ENCODE measurements at places on chromosomes 7 and 10.

DNA sequence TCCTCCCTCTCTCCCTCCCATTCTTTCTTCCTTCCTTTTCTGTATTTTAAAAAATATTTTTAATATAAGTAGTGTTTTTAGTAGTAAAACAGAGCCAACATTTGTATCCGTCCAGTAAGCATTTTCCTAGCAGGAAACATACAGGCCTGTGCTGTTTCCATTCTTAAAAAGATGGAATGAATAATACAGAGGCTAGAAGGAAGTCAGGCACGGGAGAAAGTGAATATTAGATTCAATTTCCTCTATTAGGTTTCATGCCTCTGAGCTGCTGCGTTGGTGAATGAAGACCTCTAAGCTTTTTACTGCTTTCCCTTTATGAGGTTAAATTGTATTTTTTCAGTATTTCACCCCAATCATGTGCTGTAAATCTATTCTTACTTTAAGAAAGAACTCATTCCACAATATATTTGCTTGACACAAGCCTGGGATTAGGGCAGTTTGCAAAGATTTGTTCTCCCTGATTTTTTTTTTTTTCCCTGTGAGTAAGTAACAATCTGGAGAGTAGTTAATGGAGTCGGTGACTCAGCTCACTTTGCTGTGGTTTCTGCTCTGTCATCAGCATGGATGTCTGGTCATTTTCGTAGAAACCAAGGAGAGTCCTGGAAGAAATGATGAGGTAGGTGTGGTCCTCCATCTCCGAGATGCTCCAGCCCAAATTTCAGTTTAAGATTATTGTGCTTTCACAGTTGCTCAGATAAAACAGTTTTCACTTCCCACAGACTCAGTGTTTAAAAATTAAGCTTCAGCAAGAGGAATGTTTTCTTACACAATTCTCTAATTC lies 76.1 kb upstream of the PITRM1 start:
- no peak for DNase-seq

DNA sequence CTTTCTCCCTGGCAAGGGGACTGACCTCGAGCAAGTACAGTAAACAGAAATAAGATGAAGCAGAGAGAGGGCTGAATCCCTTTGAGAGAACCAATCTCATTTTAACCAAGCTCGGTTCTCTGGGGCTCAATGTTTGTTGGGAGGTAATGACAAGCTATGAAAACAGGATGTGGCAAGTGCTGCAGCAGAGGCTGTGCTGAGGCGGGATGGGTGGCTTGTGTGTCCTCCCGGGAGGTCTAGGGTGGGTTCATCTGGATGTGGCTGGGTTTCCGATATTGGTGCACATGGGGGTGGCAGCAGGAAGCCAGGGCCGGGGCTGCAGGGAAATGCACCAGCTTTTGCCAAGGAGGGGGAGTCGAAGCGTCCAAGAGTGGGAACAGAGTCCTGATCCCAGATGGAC lies 84.5 kb downstream of the AOAH start:
- DNase-seq, result peak; percentile 68

DNA sequence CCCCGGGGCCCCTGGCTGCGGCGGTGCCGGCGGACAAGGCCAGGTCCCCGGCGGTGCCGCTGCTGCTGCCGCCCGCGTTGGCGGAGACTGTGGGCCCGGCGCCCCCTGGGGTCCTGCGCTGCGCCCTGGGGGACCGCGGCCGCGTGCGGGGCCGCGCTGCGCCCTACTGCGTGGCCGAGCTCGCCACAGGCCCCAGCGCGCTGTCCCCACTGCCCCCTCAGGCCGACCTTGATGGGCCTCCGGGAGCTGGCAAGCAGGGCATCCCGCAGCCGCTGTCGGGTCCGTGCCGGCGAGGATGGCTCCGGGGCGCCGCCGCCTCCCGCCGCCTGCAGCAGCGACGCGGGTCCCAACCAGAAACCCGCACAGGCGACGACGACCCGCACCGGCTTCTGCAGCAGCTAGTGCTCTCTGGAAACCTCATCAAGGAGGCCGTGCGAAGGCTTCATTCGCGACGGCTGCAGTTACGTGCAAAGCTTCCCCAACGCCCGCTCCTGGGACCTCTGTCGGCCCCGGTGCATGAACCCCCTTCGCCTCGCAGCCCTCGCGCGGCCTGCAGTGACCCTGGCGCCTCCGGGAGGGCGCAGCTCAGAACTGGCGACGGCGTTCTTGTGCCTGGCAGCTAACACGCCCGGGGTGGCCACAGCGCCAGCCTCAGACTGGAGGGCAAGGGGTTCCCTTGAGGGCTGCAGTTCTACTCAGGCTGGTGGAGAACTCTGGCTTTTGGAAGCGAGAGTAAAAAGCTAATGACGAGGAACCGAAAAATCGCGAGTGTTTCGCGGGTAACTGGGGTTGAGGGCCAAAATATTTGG lies 804 bp downstream of the FRAT1 start:
- peak; percentile 64 for DNase-seq

- DNase-seq, result no peak
These were observed 118.6 kb upstream of the CARD11 start for GRCh38 chr7:3162289-3162688.

DNA sequence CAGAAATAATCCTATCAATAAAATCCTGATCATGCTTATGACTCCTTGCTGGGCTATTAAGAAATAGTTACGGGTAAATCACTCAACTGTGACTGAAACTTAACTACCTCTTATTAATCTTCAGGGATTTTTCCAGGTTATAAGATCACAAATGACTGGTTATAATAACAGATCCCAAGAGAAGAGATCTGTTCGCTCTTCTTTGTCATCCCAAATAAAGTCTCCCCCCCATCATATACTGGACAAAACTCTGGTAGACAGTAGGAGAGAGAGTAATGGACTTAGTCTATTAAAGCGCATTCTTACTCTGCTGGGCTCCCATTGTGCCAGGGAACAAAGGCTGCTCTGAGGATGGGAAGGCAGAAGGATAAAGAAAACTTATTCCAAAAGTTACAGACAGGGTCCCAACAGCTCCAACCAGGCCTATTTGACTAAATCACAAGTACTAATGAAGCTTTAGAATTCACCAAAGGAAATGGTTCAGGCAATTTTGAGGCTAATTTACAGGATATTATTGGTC lies 233.7 kb downstream of the DGKI start:
- DNase-seq, result no peak

GRCh38 chr10:78996792-78997129 lies 72.0 kb upstream of the ZMIZ1 start:
- DNase-seq, result no peak

- DNase-seq, result no peak
These were observed 70.9 kb upstream of the AMPH start for GRCh38 chr7:38702002-38702535.

GRCh38 chr10:43036481-43037428 lies 40.1 kb upstream of the RET start:
- DNase-seq, result no peak

DNA sequence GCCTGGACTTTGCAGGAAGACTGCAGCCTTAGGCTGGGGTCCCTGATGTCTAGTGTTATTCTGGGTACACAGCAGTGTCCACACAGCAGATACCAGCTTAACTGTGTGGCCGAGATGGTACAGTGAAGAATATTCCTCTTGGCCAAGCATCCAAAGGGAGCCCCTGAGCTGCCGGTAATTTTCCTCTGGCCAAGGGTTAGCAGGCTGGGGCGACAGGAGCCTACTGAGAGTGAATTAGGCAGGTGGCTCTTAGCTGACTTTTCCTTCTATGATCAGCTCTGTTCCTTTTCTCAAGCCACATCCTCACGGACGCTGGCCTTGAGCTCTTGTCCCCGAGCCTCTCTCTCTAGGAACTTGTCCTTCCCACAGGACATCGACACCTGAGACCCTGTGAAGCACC lies 29.8 kb downstream of the PRKAG2 start:
- no peak for DNase-seq

GRCh38 chr7:53070883-53071282 lies 35.5 kb downstream of the POM121L12 start:
- DNase-seq, result no peak

DNA sequence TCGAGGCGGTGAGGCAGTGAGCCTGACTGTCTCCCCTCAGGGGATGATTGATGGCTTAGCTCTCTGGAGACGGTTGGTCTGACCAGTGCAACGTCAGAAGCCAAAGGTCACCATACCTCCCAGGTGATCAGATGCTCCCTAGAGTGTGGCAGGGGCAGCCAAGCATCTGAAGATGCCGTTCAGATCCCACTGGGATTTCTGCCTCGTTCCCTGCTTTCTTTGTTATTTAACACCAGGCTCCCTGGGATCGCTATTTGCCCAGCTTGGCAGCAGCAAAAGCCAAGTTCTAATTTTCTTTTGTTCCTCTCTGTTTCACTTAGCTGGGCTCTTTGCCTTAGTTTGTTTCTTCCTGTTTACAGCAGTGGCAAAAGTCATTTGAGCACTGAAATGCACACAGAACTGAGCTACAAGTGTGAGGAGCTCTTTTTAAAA lies 53.5 kb upstream of the SVIL start:
- DNase-seq, result no peak

GRCh38 chr10:49651039-49651835 lies 28.2 kb upstream of the C10orf53 start:
- no peak for DNase-seq

DNA sequence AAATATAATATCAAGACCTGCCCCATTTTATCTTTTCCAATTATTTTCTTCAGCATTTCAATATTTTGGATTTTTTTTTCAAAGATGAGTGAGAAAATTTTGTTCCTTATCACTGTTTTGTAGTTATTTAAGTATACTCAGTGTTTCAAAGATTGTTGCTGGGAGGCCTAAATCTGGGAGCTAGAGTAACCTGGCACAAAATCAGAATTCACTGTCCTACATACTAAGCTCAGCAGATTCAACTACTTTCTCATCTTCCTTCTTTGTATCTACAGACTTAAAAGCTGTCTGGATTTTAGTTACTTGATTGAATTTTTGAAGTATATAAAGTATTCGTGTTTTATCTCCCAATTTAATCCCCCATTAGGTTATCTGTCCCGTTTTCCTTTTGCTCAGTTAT lies 85.9 kb downstream of the TAX1BP1 start:
- no peak for DNase-seq

GRCh38 chr10:97596101-97597082 lies 6.9 kb downstream of the C10orf62 start:
- no peak for DNase-seq

DNA sequence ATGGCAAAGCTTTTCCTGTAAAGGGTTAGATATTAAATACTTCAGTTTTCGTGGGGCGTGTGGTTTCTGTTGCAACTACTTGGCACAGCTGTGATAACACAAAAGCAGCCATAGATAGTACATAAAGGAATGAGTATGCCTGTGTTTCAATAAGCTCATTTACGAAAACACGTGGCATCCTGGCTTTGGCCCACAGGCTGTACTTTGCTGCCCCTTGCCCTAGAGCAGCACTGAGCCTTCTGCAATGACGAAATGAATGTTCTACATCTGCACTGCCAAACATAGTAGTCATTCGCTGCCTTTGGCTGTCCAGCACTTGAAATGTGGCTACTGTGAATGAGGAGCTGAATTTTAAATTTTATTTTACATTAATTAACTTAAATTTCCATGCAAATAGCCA lies 376.2 kb upstream of the TPK1 start:
- no peak for DNase-seq

GRCh38 chr10:75295868-75296441 lies 60.2 kb upstream of the COMTD1 start:
- DNase-seq, result no peak

GRCh38 chr7:48251766-48252165 lies 80.5 kb downstream of the ABCA13 start:
- no peak for DNase-seq

- peak; percentile 62 for DNase-seq
These were observed 29.1 kb upstream of the CALD1 start for GRCh38 chr7:134750083-134751062.

DNA sequence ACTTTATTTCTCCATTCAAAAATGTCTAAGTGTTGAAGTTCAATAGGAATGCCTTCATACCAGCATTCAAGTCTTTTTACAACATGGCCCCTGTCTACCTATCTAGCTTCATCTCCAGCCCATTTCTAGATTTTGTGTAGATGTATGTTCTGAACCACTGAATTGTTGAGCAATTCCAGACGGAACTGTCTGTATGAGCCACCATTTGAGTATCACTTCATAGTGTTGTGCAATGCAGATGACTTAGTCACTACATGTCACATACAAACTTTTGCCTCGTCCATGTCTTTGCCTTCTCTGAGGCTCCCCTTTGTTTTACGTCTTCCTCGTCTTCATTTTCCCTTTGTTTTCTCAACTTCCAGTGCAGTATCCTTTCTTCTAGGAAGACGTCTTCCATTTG lies 118.1 kb downstream of the INHBA start:
- no peak for DNase-seq

- no peak for DNase-seq
These were observed 60.8 kb upstream of the DOCK1 start for GRCh38 chr10:126844406-126844805.

GRCh38 chr7:35550831-35551230 lies 144.1 kb downstream of the HERPUD2 start:
- DNase-seq, result no peak
